ENCODE measurements at places on chromosomes 5 and 9.
A peak's percentile ranks its signal among the peaks of the same experiment; 100 is the strongest.

DNA sequence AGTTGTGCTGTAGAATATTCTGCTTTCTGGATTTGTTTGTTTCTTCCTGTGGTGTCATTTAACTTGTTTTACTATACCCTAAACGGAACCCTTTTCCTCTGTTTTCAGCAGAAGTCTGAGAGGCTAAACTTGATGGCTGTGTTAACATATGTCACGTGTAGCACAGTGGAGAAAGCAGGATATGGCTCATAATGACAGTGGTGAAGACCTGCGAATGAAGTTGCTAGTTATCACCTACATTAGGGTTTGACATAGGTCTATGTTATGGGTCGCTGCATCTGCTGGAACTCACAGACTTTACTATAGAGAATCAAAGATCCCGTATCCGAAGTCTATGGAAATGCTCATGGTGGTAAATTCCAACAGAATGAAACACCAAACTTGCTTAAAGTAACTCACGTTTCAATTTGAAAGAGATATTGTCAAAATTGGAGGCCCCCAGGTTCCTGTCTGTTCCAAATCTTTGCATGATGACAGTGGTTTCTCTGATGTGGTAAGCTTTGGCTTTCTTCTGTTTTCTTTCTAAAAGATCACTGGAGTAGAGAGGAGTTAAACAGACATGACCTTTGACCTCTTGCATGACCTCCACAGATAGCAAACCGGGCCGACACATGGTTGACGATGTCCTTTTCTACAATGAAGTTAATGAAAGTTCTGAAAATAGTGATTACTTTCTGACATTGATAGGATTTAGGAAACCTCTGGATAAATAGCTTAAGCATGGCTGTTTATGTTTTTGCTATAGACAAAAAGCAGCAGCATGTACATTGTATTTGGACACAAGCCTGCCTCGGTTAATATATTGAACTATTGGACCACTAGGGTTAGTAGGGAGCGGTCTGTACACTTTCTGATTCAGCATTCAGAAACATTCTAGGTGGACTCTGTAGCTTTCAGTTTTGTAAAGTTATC lies 3.1 kb upstream of the CATSPER3 start:
- DNase-seq: no peak

DNA sequence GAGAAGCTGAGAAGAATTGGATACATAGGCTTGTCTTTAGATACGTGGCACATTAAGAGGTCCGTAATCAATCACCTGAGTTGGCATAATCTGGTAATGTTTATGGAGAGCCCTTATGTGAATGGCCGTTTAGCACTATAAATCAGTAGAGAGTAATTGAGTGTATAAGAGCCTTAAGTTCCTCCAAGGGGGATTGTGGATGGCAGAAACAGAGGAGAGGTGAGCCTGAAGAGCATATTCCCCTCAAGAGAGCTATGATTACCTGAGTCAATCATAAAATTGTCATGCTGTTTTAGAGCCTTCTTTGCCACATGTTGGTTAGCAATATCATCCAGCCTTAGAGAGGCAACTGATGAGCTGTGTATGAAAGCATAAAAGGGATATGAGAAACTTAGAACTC lies 58.8 kb downstream of the FOCAD start:
- DNase-seq: no peak

DNA sequence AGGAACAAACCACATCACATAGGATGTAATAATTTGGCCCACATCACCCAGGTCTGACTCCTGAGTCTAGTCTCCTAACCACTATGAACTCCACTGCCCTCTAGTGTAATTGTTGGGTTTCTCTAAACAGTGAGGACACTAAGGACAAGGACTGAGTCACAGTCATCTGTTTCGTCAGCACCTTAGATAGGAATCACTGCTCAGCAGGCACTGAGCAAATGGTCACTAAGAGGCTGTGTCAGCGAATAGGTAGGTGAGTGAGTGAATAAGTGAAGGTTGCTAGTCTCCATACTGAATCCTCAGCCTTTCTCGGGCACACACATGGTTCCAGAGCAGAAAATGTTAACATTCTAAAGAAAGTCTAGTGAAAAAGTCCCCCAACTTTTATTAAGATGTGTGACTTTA lies 278.6 kb downstream of the SPOCK1 start:
- DNase-seq: no peak

DNA sequence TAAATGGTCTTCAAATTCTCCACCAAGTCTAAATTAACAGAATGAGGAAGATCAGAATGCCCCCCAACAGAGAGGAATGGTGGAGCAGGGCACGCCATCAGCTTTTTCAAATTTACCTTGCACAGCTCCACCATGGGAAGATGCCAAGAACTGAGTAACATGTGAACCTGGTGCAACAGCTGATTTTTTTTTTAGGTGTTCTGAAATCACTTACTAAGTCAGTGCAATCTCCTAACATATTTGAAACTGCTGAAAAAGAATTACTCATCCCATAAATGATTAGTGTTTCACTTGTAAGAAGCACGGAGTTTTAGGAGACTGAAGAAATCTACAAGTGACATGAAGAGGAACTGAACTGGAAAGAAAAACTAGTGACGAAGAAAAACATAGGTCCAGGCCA lies 5.1 kb downstream of the TMEM245 start:
- DNase-seq: no peak

DNA sequence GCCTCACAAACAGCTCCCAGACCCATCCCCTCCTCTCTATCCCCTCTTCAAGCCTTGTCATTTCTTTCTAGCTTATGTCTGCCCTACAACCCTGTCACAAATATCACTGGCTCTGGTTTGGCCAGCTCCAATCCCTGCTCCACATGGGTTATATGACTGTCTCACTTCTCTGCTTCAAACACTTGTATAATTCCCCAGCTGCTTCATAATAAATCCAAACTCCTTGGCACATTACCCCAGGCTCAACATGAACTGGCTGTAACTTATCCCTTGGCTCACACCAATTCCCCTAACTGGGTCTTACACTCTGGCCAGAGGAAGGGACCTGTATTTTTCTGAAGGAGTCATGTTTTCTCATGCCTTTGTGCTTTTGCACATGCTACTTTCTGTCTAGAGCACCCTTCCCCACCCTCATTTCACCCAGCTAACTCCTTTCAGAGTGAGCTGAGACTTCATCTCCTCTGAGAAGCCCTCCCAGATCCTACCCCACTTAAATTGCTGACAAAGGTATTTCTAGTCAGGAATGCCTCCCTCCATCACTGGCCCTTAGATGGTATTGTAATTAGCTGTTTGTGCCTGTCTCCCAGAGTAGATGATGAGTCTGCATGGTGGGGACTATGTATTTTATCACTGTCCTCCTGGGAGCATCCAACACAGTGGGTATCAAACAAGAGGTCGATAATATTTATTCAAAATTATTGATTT lies 5.3 kb downstream of the PRXL2C start:
- DNase-seq: no peak

- DNase-seq: no peak
These were observed 47.6 kb downstream of the MRPS27 start for GRCh38 chr5:72272398-72272797.

- DNase-seq: no peak
These were observed 359.8 kb upstream of the FAM174A start for GRCh38 chr5:100175346-100175745.

- no peak for DNase-seq
These were observed 124.2 kb upstream of the CCDC152 start for GRCh38 chr5:42632354-42632900.

DNA sequence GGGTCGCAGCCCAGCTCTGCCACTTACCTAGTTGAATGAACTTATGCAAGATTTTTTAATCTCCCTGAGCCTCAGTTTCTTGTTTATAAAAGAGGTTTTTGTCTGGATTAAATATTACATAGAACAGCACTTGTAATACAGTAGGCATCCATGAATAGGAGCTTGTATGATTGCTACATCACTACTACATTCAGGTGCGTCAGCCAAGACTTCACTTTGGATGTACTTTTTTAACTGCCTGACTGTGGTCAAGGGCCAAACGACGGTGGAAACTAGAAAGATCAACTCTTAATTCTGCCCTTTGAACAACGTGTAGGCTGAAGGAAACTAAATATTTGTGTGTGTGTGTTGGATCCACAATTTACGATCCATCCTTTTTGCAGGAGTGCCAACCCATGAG lies 172.8 kb downstream of the RFK start:
- DNase-seq: no peak

DNA sequence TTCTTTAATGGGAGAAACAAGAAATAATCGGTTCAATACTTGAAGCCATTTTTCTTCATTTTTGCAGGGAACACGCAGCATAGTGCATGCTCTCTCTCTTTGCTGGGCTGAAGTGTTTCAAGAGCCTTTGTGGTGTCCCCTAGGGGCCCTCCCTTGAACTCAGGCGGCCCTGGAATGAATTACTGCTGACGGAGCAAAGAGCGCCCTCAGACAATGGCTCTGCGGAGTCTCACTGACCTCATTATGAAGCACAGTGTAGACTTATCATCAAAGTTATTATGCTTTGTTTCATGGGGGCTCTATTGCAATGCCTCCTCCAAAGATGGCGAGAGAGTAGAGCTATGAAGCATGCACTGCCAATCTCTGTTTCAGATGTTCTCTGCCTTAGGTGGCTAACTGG lies 64.8 kb upstream of the ADCY2 start:
- no peak for DNase-seq

DNA sequence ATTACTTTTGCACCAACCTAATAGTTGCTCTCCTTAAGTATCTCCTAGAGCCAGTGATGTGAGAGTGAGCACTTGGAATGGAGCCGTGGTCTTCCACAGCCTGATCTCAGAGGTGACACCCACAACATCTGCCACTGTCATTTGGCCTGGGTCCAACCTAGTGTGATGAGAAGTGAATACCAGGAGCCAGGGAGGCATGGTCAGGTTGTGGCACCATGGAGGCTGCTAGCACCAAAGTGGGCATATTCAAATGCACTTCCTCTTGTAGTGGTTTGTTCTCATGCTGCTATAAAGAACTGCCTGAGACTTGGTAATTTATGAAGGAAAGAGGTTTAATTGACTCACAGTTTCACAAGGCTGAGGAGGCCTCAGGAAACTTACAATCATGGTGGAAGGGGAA lies 22.6 kb upstream of the CEP72 start:
- no peak for DNase-seq

GRCh38 chr5:151537044-151537443 lies 54.1 kb downstream of the FAT2 start:
- no peak for DNase-seq

DNA sequence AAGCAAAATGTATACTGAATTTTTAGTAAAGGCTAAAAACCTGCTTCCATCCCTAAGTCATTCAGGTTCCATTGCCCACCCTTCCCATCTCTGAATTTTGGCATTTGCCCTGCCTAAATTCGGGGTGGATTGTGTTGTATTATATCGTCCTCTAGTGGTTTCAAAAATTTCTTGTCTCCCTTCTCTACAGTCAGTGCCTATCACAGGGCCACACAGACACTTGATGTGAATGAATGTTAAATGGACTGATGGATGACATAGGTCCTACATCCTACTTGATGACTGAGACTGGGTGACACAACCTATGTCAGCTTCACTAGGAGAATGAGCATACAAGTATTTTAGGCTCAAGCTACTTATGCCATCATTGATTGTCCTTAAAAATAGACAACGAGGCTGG lies 45.6 kb upstream of the SLC30A5 start:
- no peak for DNase-seq

DNA sequence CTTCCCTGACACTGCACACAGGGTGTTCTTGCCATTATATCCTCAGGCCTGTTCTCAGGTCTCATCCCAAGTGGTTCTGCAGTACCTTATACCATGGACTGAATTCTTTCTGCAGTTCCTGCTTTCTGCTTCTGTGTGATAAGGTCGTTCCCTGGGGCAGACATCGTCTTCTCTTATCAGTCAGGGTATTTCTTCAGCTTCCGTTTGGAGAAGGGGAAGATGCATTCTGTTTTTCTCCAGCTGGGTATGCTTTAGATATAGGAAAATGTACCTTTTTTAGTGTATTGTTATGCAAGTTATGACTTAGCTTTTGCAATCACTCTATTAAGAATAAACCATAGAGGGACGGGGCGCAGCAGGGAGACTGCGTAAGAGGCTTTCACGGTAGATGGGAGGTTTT lies 31.1 kb downstream of the RALGPS1 start:
- DNase-seq: no peak

DNA sequence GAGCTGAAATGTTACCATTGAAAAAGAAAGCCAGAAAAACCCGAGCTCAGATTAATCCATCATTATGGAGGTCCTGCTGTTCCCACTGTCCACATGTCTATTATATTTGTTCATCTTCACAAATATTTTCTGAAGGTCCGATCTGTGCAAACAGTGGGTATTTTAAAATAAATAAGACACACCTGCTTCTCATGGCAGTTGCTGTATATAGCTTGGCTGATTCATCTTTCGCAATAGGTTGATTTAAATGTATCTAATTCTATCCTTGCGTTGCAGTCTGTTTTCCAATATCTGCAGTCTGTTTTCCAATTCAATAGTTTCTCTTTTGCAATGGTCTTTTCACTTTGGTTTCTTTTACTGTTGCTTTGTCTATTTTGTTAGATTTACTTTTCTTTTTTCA lies 87.4 kb upstream of the PCA3 start:
- DNase-seq: no peak

- DNase-seq: peak; percentile 9
These were observed 586 bp downstream of the HMGXB3 start for GRCh38 chr5:150000990-150001659.

GRCh38 chr9:119596703-119597102 lies 227.5 kb upstream of the BRINP1 start:
- no peak for DNase-seq

- no peak for DNase-seq
These were observed 3.3 kb downstream of the PSAT1 start for GRCh38 chr9:78300209-78300608.

DNA sequence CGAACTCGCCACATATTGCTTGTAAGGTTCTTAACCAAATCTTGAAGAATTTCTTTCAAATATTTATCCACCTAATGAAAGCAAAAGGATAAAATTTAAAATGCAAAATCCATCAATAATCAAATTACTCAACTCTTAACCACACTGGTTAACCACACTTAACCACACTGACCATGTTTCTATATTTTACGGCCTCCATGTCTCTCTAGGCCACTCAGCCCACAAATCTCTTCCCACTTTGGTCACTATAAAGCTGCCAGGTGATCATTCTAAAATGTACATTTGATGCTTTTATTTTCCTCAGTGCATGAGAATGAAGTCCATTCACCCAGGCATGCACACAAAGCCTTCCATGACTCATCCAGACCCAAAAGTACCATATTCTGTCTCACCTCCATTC lies 56.4 kb upstream of the OR2K2 start:
- no peak for DNase-seq

- DNase-seq: no peak
These were observed 82.1 kb downstream of the GRIA1 start for GRCh38 chr5:153572411-153573145.

DNA sequence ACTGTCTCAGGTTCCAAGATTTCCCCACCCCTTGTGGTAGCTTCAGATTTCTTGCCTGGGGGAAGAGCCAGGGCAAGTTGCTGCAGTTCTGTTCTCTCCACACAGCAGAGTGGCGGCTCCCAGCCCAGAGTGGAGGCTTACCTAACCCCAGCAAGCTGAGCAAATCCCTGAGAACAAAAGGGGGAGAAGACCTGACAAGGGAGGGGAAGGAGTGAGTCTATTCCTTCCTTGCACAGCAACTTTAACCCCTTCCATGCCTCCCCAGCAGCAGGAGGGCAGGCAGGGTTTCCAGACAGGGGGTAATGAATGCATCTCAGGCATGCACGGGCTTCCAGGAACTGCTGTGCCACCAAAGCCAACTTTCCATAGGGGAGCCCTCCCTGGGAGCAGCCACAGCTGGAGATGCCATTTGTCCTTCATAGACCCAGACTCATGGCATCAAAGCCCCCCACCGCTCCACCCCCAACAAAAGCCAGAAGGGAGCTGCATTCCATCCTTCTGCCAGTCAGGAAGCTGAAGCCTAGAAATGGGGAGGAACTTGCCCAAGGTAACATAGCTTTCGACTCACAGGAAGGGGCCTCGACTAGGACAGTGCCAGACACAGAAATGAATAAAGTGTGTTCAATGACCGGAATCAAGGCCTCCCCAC lies 28.8 kb upstream of the FAT2 start:
- DNase-seq: no peak

Measured in stimulated activated CD8-positive, alpha-beta memory T cell treated with anti-CD3 and anti-CD28 coated beads, Interleukin-2, amount 100 ng/mL, for 1 hour (primary cell).